ENCODE measurements at places on chromosomes 7 and 10.

DNA sequence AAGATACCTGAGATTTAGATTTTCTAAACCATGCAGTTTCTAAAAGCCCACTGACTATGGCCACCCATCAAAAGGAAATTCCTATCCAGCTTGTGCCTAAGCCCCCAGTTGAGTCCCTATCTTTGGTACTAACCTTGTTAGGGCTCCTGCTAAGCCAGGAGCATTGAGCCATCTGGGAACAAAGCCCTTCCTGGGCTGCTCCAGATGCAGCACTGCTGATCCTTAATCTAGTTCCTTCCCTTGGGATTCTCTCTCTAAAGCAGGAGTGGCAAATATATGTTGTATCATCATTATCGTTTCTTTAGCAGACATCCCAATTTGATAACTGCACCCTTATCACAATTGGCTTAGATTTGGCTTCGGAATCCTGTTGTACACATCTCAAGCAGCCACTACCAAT is 24.7 kb upstream of the PDLIM1 start:
- DNase-seq = no peak

DNA sequence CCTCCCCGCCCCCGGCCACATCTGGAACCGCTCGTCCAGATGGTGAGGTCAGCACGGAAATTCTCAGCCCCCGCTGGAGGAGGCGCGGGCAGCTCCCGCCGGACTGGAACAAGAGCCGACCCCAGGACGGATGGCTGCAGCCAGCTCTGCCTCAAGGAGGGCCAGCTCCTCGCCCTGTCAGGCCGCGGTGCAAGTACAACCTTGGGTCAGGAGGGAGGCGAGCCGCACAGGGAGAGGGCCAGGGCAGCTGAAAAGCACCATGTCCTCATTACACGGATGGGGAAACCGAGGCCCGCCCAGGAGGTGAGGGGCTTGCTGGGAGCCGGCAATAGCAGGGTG is 3.8 kb upstream of the GRIFIN start:
- no peak for DNase-seq

DNA sequence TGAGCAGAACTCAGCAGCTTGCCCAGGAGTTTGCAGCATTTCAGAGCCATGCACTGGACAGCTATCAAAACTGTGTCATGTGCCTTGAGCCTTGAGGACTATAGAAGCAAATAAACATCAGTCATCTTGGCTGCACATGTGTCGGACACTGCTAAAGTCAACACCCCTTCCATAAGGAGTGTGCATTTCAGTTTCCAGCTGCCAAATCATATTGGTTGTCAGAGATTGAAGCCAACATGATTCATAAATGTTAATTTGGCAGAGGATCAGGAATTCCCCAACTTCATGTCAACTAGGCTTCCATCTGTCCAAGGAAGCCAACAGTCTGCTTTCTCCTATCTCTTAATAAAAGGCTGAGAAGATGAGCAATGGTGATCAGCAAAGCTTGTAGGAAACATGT is 32.8 kb downstream of the SLC16A12 start:
- DNase-seq = peak; percentile 92

- no peak for DNase-seq
Measured at GRCh38 chr7:120272701-120273475, at the start of gene KCND2. Gene KCND2 (plus strand): TSS chr7:120273175.

- DNase-seq = no peak
Measured at GRCh38 chr7:95682913-95683312, 86.6 kb upstream of the PDK4 start.

DNA sequence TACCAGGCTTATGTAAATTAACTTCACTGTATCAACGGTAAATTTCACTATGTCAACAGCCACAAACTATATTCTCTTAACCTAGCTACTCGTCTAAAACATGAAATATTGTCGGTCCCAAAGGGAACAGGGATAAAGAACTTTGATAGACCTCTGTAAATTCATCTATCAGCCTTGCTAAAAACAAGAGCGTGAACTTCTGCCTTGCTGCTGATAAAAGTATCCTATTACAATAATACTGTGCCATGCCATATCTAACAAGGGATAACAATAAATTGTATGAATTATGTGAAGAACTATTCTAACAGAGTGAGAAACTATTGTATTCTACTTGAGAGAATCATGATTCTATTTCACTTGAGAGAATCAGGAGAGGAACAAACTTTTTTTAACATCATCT is 117.2 kb downstream of the CNOT4 start:
- DNase-seq = no peak

GRCh38 chr7:23246555-23246954 is at the start of gene GPNMB:
Gene GPNMB (plus strand): TSS chr7:23246775. CDS start chr7:23246858, 83 bp downstream.
- peak; percentile 90 for DNase-seq

DNA sequence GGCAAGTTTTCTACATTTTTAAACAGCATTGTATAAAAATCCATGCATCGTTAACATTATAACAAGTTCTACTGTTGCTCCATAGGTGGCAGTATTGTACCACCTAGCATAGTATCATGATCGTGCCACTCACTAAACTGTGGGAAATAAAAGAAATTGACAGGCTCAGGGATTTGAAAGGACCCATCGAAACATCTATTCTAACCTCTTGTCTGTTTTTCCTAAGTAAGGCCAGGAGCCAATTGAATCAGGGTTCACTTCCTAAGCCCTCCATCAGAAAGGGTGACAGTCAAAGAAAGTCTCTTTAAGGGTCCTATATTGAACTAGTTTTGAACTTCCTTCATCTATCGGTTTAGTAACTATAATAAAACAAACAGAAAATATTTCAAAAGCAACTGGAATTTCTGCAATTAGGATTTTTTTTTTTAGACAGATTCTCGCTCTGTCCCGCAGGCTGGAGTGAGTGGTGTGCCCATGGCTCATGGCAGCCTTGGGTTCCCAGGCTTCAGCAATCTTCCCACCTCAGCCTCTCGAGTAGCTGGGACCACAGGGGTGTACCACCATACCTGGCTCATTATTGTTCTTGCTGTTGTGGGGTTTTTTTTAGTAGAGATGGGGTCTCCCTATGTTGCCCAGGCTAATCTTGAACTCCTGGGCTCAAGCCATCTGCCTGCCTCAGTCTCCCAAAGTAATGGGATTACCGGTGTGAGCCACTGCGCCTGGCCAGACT is 9.4 kb downstream of the HACD1 start:
- DNase-seq = peak; percentile 57

GRCh38 chr7:51321961-51322515 is 5.4 kb upstream of the COBL start:
- no peak for DNase-seq

GRCh38 chr7:128266883-128267594 is 26.0 kb downstream of the LEP start:
- DNase-seq = peak; percentile 69

DNA sequence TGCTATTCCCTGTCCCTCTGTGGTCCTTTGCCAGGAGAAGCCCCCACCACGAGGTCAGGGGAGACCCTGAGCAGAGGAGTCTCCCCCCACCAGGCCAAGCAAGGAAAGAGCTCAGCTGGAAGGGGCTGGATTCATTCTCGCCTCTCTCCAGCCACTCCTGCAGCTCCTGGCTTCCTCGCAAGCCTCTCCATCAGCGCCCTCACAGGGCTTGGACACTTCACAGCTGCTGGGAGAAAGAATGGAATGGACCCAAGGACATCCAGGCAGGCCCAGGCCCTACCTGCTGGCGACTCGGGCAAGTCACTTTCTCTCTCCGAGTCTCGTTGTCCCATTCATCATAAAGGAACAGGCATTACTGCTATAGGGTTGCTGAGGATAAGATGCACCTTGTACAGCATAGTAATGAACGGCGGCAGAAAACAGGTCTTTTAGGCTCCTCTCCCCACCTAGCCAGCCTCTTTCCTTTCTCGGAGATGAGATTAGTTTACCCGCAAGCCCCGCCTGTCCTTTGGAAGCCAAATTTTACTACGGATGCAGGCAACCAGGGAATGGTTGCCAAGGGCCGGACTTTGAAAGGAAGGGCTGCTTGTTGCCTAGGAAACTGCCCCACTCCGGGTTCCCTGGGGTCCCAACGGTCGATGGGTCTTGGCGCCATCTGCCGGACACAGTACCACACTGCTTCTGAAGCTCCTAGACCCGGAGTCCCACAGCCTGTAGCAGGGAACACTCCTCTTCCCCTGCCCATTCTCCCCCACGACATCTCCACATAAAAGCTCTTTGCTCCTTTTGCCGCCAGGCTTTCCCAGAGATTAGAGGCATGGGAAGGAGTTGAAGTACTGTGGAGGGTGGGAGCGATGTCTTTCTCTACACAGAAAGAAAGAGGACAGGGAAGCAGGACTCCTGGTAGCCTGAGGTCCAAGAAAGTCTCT is 22.3 kb downstream of the IMPDH1 start:
- peak; percentile 50 for DNase-seq

DNA sequence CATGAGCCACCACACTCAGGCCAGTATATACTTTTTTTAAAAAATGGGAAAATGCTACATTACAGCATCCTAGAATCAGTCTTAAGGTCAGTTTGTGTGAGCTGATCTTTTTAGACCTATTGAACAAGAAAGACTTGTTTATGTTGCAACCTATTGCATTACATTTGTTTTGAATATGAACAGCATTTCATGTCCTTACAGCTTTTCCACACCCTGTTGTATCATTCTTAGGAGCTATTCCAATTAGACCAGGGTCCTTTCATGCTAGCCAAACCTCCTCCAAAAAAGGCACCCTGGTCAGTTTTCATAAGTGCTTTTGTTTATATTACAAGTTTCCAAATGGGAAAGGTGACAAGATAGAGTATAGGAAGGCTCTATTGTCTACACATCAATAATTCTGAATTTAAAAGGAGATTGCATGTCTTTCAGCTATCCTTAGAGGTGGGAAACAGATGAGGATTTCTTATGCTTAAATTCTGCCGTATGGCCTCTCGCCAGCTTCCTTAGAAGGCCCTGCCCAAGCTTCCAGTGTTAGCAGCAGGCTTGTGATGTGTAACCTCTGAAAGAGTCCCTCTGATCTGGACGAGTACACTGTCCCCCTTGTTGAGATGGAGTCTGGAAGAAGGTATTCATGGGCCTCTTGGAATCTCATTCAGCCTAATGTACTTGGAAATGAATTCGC is 171.9 kb downstream of the OTUD1 start:
- no peak for DNase-seq

- DNase-seq = no peak
Measured at GRCh38 chr7:156074084-156074483, 261.8 kb upstream of the SHH start.

GRCh38 chr10:48289501-48290238 is 15.2 kb upstream of the FRMPD2 start:
- DNase-seq = peak; percentile 44

GRCh38 chr10:132329565-132330485 is 2.2 kb upstream of the LRRC27 start:
- peak; percentile 70 for DNase-seq

DNA sequence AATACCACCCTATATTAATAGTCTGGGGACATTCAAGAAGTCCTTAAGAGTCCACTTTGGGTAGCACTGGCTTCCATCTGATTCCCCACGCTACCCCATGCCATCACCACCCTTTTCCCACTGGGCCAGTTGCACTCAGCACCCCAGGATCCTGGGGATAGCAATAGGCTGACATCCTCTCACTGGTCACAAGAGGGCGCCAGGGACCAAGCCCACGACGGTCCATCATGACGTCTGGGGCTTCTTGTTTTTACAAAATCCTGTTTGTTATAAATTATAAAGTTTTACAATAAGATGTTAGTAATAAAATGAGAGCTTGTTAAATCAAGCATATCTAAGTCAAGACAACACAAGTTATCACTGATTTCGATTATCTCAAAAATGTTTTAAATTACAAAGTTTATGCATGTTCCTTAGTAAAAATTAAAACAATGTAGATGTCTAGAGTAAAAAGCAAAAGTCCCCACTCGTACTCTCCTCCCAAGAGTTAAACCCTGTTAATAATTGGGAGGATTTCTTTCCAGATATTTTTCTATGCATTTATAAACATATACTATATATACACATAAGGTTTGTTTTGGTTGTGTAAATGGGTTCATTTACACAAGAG is 15.4 kb downstream of the GPNMB start:
- DNase-seq = peak; percentile 67

- peak; percentile 46 for DNase-seq
Measured at GRCh38 chr10:52729271-52730104, 43.1 kb downstream of the MBL2 start.

DNA sequence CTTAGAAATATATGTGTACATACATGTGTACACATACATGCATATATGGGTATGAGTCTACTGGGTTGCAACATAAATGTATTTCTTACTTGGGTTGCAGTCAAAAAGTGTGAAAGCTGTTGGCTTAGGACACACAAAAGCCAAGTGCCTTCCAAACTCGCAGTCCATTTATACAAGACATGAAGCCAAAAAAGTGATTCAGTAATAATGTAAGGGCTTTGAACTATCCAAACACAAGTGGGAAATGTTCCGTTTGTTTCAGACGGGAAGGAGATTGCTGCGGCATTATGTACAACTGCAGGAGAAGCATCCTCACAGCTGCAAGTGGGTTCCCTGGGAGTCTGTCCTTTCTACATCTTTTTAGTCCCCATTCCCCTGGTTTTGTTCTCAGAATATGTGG is 513.6 kb downstream of the SORCS3 start:
- DNase-seq = no peak

GRCh38 chr10:20195076-20195475 is 378.8 kb downstream of the PLXDC2 start:
- peak; percentile 7 for DNase-seq

- no peak for DNase-seq
Measured at GRCh38 chr7:53326634-53327033, 291.2 kb downstream of the POM121L12 start.

- DNase-seq = peak; percentile 66
Measured at GRCh38 chr10:101244321-101245050, 15.2 kb upstream of the LBX1 start.

DNA sequence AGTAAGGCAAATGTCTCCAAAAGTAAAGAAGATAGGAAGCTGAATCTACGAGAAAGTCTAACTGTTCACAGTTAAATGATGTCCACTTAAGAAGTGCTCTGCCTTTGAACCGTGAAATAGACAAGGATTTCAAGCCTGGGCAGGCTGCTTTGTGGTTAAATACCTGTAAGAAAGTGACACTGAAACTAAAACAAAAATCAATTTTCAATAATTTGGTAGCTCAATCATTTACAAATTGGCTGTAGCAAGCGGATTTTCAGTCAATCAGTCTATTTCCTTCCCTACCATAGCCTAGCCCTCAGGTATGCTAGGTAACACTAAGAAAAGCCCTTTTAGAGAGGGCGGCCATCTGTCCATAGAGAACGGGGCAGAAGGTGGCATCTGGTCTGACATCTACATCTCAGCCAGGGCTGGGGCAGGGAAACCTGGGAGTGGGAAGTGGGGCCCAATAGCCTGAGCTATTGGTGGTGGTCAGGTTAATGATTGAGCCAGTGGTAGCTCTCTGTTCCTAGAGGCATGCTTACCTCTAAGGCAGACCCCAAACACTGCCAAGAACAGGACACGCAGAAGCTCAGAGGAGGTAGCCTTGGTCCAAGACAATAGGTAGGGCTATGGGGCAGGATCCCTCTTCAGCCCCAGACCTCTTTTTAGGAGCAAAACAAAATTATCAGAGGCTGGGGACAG is 223.2 kb downstream of the CCSER2 start:
- DNase-seq = no peak

- no peak for DNase-seq
Measured at GRCh38 chr7:108711611-108712010, 141.9 kb downstream of the DNAJB9 start.
